Ascending aorta (tissue), 2 donors: ENCODE measurements at places on chromosomes 2 and 18. TPM values are rescaled to one million over a fixed set of nuclear protein-coding genes. Genes with fewer than 3 reads are reported as not detected.

DNA sequence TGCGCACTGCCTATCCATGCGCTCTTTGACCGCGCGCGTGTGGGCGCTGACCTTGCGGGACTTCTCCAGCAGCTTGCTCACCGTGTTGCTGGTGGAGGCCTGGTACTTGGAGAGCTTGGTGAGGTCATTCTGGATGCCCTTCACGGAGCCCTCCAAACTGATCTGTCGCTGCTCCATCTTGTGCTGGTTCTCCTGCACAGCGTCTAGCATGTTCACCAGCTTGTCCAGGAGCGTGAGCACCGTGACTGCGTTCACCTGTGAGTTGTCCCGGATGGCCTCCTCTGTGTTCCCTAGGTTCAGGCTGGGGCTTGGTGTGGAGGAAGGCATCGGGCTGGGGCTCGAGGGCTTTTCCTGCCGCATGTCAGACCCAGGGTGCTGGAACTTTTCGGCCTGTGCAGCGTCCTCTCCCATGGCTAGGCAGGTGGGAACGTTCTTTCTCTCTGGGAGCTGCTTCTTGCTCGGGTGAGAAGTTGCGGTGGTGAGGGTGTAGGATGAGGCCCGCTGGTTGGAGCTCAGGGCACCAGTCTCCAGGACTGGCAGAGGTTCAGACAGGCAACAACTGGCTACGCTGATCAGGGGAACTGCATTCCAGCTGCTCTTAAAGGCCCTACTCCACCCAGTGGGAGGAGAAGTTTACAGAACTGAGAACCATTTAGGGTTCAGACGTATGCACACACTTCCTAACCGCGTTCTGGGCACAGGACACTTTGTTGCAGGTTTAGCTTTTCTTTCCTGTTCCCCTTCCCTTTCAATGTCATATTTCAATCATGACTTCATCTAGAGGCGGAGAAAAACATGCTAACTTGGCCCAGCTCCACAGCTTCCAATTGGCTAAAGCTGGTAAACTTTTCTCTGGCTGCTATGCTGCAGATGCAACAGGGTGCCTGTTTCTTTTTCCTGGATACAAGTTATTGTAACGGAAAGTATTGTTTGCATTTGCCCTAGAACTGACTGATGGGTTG, at the start of gene CAVIN2:
TSS of gene CAVIN2 (minus strand) at position 574 of the 962 bp plus-strand sequence. CDS start at position 411, 163 bp downstream.
- peak within 1 kb of the TSS; percentile 54 for H3K27ac ChIP-seq
- peak within 1 kb of the TSS; percentile 51 for H3K4me3 ChIP-seq
- peaks cover 5% of the 10 kb centered on the region for H3K4me1 ChIP-seq
- H3K36me3 ChIP-seq, result no peaks in the 10 kb centered on the region
- DNase-seq, result peak; percentile 70
- no peaks in the 10 kb centered on the region for H3K27me3 ChIP-seq

- no peaks in the 10 kb centered on the region for H3K27me3 ChIP-seq
- no peaks in the 10 kb centered on the region for H3K4me1 ChIP-seq
- no peak overlapping the region for H3K4me3 ChIP-seq
These were observed 69.8 kb downstream of the NFATC1 start for GRCh38 chr18:79465392-79465991.

DNA sequence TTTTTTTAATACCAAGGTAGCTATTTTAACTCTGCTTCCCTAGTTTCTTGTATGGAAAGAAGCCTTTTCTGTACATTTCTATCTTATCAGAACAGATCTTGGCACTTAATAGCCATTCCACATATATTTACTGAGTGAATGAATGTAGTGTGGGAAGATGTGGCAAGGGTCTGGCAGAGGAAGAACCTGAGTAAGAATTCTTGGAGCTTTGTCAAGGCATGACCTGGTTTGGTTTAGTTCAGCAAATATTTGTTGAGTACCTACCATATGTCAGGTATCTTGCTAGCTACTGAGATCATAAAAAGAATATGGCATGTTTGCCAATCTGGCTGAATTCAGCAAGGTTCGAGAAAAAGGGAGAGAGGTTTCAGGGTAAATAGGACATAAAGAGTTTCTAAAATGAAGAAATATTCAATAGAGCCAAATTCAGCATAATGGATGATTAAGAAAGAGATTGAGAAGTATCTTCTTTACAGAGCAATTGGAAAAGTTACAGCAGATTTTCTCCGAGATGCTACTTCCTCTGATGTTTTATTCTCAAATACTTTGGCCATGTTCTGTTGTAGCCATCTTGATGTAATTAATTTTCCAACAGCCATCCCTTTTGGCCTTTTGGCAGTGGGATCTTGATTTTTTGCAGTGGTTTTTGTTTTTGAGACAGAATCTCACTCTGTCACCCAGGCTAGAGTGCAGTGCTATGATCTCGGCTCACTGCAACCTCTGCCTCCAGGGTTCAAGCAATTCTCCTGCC, 21.7 kb upstream of the MEP1B start:
- H3K27ac ChIP-seq, result no peak overlapping the region
- H3K36me3 ChIP-seq, result no peaks in the 10 kb centered on the region
- H3K4me1 ChIP-seq, result no peaks in the 10 kb centered on the region
- DNase-seq, result no peak

DNA sequence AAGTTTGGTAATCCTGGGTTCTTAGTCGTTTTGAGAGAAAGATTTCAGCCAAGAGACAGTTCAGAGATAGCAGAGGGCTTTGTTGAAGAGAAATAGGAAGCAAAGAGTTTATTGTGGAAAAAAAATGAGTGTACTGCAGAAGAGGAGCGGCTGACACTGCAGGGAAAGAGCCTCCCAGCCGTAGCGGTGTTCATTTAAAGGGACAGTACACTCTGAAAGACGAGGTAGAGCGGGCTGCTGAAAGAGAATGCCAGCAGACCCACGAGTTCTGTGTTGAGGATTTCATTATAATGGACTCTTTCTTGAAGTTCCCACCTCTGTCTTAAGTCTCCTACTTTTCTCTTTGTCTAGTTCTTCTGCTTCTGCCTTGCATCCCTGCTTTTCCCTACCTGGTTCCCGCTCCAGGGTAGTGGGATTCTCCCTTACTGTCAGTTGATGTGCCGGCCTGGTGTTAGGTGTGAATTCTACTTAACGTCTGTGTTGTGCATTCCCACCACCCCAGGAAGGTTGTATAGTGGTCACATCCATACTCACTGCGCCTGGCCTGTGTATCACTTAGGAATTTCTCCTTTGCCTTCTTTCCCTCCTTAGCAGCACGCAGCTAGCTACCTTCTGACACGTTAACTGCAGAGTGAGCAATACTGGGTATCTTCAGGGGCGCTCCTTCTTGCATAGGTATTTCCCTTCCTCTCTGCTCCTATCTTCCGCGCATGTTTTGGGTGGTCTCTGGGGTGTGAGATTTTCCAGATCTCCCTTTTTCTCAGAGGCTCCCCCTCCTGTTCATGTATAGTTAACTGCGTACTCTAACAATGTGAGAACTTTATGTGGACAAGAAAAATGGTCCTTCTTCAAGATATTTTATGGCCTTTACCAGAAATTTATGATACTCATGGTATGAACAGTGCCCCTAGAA, 164.5 kb downstream of the PTH2R start:
- H3K27ac ChIP-seq, result no peak overlapping the region
- no peak for DNase-seq
- H3K4me1 ChIP-seq, result no peaks in the 10 kb centered on the region
- H3K4me3 ChIP-seq, result no peak overlapping the region
- no peaks in the 10 kb centered on the region for H3K27me3 ChIP-seq
- no peaks in the 10 kb centered on the region for H3K36me3 ChIP-seq

DNA sequence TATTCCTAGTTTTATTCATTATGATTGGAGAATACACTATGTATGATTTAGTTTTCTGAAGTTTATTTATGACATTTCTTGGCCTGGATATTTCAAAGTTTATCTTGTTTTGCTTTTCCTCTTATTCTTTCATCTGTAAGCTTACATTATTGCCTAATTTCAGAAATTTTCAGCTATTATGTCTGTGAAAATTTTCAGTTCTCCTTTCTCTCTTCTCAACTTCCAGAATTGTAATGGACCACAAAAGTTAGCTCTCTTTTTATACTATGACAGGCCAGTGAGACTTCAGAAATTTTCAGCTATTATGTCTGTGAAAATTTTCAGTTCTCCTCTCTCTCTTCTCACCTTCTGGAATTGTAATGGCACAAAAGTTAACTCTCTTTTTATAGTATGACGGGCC, 97.2 kb upstream of the SCN7A start:
- no peak for DNase-seq
- no peak overlapping the region for H3K4me3 ChIP-seq
- H3K27ac ChIP-seq, result no peak overlapping the region
- H3K4me1 ChIP-seq, result no peaks in the 10 kb centered on the region
- H3K36me3 ChIP-seq, result no peaks in the 10 kb centered on the region
- H3K27me3 ChIP-seq, result no peaks in the 10 kb centered on the region

TUBB8B gene
- total RNA-seq, result not detected

NMS gene
- total RNA-seq, result not detected

DNA sequence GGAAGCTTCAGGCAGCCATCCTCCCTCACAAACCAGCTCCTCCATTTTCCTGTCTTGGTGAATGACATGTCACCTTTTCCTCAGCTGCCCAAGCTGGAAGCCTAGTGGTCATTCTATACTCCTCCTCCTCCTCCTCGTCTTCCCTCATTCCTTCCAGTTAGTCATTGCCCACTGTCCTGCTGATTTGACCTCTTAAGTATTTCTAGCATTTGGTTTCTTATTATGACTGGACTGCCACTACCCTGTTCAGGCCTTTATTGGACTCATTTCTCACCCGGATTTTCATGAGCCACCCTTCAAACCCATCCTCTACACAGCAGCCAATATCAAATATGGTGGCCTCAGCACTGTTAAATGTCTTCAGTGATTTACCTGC, 21.9 kb upstream of the MGAT5 start:
- DNase-seq, result no peak
- no peak overlapping the region for H3K4me3 ChIP-seq
- no peaks in the 10 kb centered on the region for H3K27me3 ChIP-seq

REG3G gene
- not detected for total RNA-seq

GRCh38 chr18:10919851-10920250, 229.5 kb downstream of the PIEZO2 start:
- no peak overlapping the region for H3K27ac ChIP-seq
- no peaks in the 10 kb centered on the region for H3K4me1 ChIP-seq
- no peak overlapping the region for H3K4me3 ChIP-seq
- H3K36me3 ChIP-seq, result no peaks in the 10 kb centered on the region
- DNase-seq, result no peak

COBLL1 gene
- total RNA-seq, result 13.3 TPM

DNA sequence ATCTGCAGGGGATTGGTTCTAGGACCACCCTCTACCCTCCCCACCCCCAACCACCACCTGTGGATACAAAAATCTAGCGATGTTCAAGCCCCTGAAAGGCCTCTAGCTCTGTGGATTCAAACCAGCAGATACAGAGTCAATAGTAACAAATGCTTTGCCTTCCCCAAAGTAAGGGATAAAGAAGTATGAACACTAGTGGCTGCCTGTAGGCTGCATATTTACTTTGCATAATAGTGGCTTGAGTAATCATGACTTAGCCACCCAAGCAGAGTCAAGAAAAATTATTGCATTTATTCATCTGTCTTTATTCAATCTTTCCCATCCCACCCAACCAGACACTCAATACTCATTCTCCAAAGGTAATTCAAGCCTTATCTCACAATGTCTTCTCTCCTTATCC, 43.8 kb downstream of the SOCS6 start:
- H3K27ac ChIP-seq, result peak overlapping the region; percentile 41
- no peaks in the 10 kb centered on the region for H3K27me3 ChIP-seq
- peaks cover 35% of the 10 kb centered on the region for H3K4me1 ChIP-seq
- no peak overlapping the region for H3K4me3 ChIP-seq
- DNase-seq, result no peak

C2orf81 gene
- total RNA-seq, result 10.3 TPM

DNA sequence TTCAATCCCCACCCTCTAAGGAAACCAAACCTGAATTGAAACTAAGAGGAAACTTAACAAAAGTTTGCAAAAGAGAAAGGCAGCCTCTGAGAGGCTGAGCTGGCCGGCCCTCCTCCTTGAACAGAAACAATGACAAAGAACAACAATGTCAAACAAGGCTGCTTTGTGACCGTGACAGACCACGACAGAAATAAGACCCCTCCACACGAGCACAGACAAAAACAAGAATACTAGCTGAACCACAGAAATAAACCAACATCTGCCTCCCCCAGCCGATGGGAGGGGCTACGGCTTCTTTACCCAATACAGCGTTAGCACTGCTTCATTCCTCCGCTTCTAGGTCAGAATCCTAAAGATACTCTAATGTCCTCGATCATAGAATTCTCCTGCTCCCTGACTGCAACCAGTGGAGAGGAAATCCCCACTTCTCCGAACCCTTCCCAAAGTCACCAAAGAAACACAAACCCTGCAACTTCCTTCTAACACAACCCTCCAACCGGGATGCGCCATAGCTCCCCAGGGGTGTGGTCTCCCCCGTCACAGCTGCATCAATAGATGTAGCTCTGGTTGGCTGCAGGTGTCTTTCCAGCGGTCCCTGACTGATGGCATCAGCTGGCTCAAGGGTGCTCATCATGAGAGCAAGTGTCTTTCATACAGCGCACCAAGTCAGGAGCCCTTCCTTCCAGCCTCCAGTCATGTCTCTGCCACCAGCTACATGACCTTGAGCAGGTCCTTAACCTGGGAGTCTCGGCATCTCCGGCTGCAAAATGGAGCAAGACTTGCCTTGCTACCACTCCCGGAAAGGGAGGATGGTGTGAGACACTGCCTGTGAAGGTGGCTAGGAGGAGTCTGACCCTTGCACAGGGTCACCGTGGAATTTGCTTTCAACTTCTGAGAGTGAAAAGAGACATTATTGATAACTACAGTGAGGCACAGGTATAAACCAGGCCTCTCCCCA, 198.6 kb downstream of the HAUS1 start:
- no peak overlapping the region for H3K4me3 ChIP-seq
- DNase-seq, result peak; percentile 55
- H3K36me3 ChIP-seq, result no peaks in the 10 kb centered on the region
- no peaks in the 10 kb centered on the region for H3K27me3 ChIP-seq
- no peak overlapping the region for H3K27ac ChIP-seq

DNA sequence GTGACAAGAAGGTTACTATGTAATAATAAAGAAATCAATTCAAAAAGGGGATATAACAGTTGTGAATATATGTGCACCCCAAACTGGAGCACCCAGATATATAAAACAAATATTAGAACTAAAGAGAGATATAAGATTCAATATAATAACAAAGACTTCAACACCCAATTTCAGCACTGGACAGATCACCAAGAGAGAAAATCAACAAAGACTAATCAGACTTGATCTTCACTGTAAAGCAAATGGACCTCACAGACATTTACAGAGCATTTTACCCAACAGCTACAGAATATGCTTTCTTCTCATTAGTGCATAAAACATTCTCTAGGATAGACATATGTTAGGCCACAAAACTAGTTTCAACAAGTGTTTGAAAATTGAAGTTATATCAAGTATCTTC, 287.7 kb downstream of the DSC3 start:
- no peak for DNase-seq
- no peak overlapping the region for H3K27ac ChIP-seq
- no peaks in the 10 kb centered on the region for H3K36me3 ChIP-seq
- H3K27me3 ChIP-seq, result no peaks in the 10 kb centered on the region
- no peaks in the 10 kb centered on the region for H3K4me1 ChIP-seq
- H3K4me3 ChIP-seq, result no peak overlapping the region
